ENCODE measurements at places on chromosomes 3 and 15.

- no peak for DNase-seq
These were observed 61.4 kb upstream of the IMPG2 start for GRCh38 chr3:101381809-101382208.

- no peak for DNase-seq
These were observed 55.3 kb upstream of the SLC6A1 start for GRCh38 chr3:10937141-10937825.

GRCh38 chr3:138051947-138052802 is 42.2 kb downstream of the CLDN18 start:
- no peak for DNase-seq

GRCh38 chr3:10619989-10620832 is 114.8 kb upstream of the ATP2B2 start:
- DNase-seq = no peak

- no peak for DNase-seq
These were observed 30.0 kb downstream of the MASP1 start for GRCh38 chr3:187261541-187261969.

- no peak for DNase-seq
These were observed 34.4 kb downstream of the PRKCI start for GRCh38 chr3:170256597-170256996.

DNA sequence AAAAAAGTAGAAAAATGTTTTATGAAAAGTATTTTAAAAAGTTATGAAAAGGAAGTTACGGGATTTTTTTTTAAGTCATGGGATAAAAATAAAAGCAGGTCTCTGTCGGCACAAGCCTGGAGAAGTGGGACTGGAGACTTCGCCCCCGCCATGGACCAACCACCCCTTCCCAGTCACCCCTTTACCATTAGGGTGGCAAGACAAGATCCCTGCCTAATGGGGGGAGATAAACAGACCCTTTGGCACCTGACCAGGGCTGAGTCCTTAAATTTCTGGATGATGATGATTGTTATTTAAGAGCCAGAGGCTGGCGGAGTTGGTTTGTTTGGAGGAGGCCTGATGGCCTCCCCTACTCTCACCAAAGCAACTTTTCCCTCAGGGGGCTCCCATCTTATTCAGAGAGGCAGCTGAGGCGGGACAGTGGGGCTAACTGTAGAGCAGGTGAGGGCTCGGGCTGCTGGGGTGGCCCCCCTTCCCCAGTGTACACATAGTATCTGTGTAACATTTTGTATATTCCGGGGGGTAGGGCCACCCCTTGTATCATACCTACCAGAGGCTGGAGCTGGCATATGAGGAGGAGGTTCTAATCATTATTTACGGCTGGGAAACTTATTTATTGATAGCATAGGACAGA is 74.0 kb downstream of the ADAMTS7 start:
- DNase-seq = no peak

- DNase-seq = no peak
These were observed 29.8 kb downstream of the DTWD1 start for GRCh38 chr15:49650676-49651075.

DNA sequence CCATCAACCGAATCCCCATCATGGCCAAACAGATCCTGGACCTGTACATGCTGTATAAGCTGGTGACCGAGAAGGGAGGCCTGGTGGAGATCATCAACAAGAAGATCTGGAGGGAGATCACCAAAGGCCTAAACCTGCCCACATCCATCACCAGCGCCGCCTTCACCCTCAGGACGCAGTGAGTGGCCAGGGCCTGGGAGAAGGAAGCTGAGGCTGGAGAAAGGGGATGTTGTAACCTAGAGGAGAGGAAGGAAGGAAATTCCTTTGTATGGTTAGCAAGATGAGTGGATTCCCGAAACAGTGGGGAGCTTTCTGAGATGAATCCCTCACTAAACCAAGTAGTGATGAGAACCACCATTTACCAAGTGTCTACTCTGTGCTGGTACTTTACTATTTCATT is 25.8 kb upstream of the CLK3 start:
- DNase-seq = no peak

DNA sequence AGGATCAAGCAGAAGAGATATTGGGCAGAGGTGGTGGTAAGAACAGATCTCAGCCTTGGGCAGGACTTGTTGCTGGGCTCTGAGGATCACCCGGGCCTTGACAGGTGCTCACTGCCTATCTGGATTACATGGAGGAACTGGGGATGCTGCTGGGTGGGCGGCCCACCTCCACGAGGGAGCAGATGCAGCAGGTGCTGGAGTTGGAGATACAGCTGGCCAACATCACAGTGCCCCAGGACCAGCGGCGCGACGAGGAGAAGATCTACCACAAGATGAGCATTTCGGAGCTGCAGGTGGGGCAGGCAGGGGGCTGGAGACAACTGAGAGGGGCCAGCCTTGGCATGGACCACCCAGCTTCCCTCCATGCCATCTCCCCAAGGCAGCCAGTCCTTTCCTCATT is 7.9 kb downstream of the ECE2 start:
- no peak for DNase-seq

DNA sequence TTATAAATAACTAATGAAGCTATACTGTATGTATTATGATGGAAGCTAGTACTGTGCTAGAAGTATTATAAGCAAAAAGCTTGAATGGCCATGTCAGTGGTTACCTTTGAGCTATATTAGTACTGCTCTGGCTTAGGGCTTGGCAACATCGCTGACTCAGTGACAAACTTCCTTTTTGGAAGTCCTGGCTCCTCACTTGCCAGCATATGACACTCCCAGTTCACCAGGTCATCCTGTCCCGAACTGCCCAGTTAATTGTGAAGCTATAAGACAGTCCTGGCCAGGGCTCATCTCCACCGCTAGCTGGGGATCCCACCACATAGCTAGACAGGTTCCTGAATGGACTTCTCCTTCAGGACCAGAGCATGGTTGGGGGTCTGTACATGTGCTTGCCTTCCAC is 31.9 kb downstream of the RAB8B start:
- no peak for DNase-seq
